ENCODE measurements at places on chromosomes 12 and 14. TPM values are rescaled to one million over a fixed set of nuclear protein-coding genes. Genes with fewer than 3 reads are reported as not detected.

GRCh38 chr12:107655281-107656065 is 30.1 kb upstream of the PWP1 start:
- DNase-seq, result no peak

RAB5B gene
- 144 TPM for polyA plus RNA-seq

DNA sequence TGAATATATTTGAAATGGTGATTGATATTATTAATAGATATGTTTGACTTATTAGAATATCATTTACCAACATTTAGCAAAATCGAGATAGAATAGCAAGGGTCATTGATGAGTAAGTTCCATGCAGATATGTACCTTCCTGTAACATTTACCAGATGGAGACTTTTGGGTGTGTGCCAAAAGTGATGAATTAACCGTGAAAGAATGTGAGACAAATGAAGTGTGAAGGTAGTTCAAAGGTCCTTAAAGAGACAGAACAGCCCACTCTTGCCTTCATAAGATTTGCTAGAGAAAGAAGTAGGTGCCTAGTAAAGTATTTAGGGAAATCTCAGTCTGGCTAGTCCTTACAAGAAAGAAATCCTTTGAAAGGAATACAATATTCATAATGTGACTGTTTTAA is 45.5 kb downstream of the FGD4 start:
- DNase-seq, result peak; percentile 80

GRCh38 chr12:28027947-28028724 is 55.6 kb upstream of the PTHLH start:
- peak; percentile 59 for DNase-seq

CLEC12A gene
- polyA plus RNA-seq, result not detected

DNA sequence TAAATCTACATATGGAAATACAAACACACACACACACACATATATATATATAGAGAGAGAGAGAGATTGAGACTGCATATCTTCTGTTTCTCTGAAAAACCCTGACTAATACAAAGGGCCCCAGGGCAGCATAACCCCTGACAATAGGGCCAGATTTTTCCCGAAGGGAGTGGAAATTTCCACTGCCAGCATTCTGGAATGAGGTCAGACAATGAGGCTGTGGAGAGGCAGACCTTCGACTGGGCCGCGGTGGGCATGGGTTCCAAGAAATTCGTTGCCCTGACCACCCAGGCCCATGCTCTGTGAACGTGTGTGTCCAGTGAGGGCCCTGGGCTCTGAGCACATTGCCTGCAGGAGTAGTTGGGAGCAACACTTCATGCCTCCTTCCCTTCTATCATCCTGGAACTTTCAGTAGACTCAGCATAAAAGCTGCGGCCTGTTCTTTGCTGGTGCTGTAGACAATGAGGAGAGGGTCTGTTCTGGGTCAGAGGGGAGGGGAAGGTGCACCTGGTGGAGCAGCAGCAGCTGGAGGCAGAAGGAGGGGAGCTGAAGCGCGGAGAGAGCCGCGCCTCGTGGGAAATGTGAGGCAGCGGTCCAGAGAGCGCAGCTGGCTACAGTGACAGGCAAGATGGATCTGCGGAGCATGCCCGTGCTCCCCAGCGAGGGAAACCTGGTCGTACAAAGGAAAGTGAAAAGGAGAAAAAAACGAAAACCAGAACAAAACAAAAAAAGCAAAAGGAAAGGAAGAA is 25.6 kb upstream of the CCDC60 start:
- no peak for DNase-seq

All from fibroblast of lung (primary cell).